ENCODE measurements at places on chromosomes 7 and 10.

DNA sequence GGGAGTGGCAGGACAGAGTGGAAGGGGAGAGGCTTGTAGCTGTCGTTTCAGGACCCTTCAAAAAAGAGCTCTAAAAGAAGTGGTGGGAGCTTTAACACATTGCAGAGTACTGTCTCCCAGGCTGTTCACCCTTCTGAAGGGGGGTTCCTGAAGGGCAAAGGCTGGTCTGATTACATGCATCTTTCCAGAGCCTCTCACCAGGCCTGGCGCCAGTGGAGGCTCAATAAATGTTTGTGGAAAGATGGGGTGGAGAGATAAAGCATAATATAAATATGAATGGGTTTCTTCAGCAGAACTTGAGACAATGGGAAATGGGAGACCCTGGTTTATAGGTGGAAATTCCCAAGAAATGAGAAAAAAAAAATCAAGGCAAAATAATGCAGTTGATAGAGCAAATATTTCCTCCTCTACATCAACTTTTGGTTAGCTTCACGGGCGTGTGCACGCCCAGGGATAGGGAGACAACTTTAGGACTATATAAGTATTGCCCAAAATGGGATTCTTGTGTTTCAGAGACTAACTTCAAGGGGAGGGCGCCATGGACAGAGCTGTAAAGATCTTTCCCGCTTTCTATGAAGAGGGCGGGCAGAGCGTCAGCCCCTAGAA, 613 bp upstream of the BUB3 start:
- DNase-seq = no peak

GRCh38 chr10:77591238-77591880, 46.2 kb downstream of the KCNMA1 start:
- no peak for DNase-seq

GRCh38 chr7:100694098-100694745, at the start of gene GIGYF1:
TSS of gene GIGYF1 (minus strand) at chr7:100694250. CDS start at chr7:100688238, 6,012 bp downstream.
- DNase-seq = no peak

- DNase-seq = no peak
Measured at GRCh38 chr10:77964811-77965210, 38.3 kb upstream of the DLG5 start.

GRCh38 chr10:123634221-123634620, 31.9 kb upstream of the GPR26 start:
- DNase-seq = no peak

- DNase-seq = no peak
Measured at GRCh38 chr10:131258256-131258655, 53.3 kb downstream of the TCERG1L start.

DNA sequence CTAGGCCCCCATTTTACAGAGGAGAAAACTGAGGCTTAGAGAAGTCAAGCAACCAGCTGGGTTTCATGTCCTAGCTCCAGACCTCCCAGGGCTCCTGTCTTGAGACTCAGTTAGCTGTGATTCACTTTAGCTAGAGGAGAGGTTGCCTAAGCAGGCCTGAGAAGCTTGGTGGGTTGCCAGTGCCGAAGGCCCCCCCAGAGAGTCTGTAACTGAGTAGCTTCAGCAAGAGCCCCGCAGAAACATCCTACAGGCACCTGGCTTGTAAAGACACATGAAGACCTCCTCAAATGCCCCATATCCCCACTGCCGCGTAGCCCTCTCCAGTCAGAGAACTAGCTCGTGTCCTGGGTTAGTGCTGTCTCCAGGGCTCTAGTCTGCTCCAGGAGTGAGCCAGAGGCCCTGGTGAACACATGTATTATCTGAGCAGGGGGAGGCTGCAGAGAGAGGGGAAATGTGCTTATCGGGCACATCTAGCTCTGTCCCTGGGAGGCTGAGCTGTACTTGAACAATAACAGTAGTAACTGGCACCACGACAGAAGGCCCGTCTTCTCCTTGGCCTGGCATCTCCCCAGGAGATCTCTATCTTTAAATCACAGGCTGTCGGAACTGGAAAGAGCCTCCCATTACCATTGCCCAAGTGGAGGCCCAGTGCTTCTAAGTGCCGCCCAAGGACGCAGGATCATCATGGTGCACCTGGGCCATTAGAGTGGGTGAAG, 28.9 kb downstream of the UNC5B start:
- DNase-seq = peak; percentile 48

DNA sequence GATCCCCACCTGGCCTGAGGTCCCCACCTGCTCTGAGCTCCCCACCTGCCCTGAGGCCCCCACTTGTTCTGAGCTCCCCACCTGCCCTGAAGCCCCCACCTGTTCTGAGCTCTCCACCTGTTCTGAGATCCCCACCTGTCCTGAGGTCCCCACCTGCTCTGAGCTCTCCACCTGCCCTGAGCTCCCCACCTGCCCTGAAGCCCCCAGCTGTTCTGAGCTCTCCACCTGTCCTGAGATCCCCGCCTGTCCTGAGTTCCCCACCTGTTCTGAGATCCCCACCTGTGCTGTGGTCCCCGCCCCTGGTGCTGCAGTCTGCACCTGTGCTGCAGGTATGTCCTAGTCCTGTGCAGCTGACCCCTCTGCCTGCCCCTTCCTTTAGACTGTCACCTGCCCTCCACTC, 561.6 kb downstream of the TCERG1L start:
- no peak for DNase-seq

DNA sequence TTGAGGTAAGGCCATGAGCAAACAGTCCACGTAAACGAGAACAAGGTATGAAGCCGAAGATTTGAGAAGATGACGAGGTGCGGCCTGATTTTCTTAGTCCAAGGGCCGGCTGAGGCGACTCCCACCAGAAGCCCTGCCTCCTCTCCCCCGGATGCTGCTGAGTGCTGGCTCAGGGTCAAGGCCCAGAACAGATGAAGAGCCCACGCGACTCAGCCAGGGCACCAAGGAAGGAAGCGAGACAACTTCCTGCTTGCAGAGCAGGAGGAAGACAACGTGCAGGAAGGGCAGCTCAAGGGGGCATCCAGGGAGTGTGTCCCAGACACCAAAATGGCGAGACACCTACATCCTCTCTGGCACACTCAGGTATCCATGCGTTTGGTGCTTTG, 99.5 kb downstream of the CYTH3 start:
- no peak for DNase-seq

- DNase-seq = no peak
Measured at GRCh38 chr10:57627642-57628178, 640.0 kb downstream of the IPMK start.

DNA sequence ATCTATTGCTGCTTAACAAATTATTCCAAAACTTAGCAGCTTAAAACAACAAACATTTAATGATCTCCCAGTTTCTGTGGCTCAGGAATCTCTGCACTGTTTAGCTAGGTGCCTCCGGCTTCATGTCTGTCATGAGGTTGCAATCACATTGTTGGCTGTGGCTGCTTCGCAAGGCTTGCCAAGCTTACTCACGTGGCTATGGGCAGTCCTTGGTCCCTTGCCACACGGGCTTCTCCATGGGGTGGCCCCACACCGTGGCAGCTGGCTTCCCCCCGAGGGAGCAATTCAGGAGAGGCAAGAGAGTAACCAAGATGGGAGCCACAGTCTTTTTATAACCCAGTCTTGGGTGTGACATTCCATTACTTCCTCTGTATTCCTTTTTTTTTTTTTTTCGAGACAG, 67.4 kb downstream of the NEURL1 start:
- no peak for DNase-seq

- no peak for DNase-seq
Measured at GRCh38 chr10:9965341-9965740, 1052.3 kb upstream of the CELF2 start.

DNA sequence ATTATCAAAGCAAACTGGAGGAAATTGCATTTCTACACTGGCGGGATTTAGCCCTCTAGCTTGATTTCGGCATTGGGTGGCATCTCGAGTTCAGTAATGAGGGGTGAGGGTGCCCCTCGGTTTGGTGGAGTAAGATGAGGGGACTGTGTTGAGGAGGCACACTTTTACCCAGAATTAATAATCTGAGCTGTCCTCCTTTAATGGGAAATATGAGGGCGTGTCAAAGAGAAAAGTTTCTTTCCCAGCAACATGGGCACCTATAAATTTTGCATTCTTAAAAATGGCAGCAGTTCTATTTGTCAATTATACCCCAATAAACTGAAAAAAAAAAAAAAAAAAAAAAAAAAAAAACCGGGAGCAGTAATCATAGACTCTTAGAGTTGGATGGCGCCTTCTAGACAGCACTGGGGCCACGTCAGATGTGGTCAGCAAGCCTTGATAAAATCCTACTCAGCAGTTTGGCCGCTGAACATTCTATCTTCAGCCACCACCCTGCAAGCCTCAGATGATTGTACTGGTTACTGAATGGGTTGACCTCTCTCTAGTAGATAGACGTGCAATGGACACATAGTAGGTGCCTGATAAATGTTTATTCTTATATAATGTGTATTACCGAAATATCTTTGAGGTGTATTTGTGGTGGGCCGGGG, 931 bp downstream of the PAPSS2 start:
- DNase-seq = no peak

DNA sequence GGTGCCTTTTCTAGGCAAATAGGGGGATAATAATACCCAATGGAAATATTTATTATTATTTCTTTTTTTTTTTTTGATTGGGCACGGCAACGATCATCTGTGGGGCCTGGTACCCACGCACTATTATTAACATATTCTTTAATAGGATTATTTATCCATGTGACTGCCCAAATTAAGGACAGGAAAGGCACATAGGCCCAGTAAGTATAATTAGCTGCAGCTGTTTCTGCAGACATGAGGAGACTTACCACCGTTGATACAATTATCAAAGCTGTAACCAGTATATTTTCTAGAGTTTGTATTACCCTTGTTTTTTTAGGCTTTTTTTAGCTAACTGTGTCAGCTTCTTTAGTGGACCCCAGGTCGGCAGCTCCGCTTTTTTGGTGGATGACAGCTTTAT, 25.2 kb upstream of the GUSB start:
- no peak for DNase-seq

- DNase-seq = no peak
Measured at GRCh38 chr10:78905957-78906308, 162.8 kb upstream of the ZMIZ1 start.

GRCh38 chr10:29465384-29465783, 169.4 kb downstream of the SVIL start:
- no peak for DNase-seq

DNA sequence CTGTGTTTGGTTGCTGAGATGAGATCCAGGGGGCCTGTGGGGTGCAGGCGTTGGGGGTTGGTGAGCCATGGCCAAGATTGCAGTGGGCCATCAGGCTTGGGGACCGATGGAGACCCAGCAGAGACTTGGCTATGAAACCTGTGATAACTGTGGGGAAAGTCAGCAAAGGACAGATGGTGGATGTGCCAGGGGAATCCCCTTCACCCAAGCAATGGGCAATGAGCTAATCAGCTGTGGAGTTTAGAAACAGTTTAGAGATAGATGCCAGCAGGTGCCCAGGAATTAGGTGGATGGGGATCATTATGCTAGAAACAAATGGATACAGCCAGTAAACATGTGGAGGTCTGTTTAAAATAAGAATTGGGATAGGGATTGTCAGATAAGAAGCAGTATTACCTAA, 151.4 kb upstream of the FERD3L start:
- no peak for DNase-seq

DNA sequence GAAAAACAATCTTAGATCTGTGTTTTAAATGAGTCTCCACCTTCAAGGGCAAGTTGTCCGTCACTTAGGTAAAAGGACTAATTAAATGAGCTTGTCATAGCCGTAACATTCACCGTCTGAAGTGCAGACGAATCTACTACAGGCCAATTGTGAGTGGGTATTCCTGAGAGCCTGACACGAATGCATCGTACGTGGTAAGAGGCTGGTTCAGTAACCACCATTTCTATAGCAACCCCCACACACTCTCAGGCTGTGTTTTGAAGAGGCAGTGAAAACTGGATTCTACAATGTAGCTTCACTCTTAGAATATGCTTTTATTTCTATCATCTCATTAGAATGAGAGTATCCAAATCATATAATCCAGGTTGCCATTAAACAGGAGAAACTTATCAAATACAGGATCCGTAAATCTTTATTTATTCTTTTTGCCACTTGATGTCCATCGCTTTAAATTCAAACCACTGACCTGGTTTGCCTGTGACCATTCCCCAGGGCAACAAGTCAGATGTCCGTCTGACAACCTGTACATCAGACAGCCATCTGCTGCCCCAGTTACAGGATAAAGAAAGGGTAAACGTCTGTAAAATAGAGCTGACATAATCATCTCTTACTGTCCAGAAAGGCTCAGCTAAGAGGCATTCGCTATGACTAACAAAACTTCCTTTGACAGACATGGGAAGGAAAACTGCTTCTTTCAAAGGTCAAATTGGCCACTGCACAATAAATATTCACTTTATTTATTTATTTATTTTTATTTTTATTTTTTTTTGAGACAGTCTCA, 70.3 kb upstream of the NMT2 start:
- DNase-seq = no peak

GRCh38 chr10:52343439-52343838, 29.4 kb downstream of the DKK1 start:
- no peak for DNase-seq

GRCh38 chr7:107103369-107103768, 58.9 kb downstream of the PRKAR2B start:
- no peak for DNase-seq

GRCh38 chr10:23826421-23826820, 382.5 kb upstream of the KIAA1217 start:
- no peak for DNase-seq

DNA sequence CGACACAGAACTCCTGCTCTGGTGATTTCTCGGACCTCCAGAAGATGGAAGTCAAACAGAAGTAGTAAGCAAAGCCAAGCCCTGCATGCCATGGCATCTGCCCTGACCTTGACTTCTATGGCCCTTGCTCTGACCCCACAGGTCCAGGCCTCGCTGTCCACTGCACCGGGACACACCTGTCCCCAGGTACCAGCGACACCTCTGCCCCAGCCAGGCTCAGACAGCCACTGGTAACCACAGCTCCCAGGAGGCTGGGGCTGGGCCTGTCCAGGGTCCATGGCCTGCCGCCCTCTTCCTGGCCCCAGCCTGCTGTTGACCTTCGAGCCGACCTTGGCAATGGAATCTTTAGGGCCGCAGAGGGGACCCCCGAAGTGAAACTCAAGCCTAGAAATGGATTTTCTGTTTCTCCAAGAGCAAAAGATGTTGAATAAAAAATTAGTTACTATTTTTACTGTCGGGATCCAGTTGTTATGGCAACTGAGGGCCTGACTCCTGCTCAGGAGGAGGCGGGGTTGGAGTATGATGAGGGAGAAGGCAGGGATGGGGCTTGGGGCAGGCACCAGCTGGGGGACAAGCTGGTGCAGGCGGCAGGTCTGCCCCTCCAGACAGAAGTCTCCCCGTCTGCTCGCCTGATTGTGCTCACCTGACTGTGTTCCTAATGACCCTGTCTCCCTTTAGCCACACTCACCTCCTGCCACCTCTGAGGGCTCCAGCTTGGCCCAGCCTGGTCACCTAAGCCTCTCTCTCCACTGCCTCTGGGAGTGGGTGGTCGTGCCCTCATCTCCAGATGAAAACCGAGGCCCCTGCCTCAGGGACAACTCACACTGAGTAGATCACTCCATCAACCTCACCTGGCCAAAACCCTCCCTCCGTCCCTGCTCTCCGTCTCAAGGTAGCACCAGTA, 4.1 kb upstream of the MMD2 start:
- no peak for DNase-seq

GRCh38 chr10:57867241-57867640, 400.5 kb downstream of the IPMK start:
- no peak for DNase-seq

GRCh38 chr7:99386584-99387238, 12.2 kb downstream of the ARPC1B start:
- DNase-seq = no peak

- no peak for DNase-seq
Measured at GRCh38 chr7:118349604-118350003, 125.1 kb downstream of the ANKRD7 start.

Measured in brain pericyte (primary cell).